ENCODE measurements at places on chromosomes 12 and 14.
A peak's percentile ranks its signal among the peaks of the same experiment; 100 is the strongest.

DNA sequence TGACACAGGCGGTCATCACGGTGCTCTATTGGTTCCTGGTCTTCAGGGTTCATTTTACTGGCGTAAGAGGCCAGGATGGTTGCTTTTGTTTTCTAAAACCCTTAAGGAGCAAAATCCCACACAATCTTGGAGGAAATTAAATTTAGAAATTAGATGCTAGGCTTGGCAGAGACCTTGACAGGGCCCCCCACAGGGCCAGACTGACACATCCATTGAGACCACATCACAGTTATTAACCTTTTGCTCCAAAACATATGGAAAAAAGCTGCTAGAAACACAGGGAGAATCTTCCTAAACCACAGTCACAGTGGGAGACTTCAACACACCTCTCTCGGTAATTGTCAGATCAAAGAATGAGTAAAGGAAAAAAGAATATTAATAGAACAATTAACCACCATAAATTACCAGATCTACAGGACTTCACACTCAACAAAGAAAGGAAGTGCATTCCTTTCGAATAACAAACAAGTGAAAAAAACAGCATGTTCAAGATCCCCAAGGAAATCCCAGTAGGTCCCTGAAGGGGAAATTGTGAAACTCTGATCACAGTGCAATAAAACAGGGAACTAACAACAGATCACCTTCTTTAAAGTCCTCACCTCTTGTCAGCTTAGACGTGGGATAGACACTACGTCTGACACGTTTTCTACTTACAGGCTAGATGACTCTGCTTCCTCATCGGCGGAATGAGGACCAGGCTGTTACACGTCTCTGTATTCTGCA, 40.2 kb upstream of the TMEM179 start:
- no peak for DNase-seq

- DNase-seq = no peak
These were observed 382.3 kb downstream of the ALG10 start for GRCh38 chr12:34404377-34405285.

DNA sequence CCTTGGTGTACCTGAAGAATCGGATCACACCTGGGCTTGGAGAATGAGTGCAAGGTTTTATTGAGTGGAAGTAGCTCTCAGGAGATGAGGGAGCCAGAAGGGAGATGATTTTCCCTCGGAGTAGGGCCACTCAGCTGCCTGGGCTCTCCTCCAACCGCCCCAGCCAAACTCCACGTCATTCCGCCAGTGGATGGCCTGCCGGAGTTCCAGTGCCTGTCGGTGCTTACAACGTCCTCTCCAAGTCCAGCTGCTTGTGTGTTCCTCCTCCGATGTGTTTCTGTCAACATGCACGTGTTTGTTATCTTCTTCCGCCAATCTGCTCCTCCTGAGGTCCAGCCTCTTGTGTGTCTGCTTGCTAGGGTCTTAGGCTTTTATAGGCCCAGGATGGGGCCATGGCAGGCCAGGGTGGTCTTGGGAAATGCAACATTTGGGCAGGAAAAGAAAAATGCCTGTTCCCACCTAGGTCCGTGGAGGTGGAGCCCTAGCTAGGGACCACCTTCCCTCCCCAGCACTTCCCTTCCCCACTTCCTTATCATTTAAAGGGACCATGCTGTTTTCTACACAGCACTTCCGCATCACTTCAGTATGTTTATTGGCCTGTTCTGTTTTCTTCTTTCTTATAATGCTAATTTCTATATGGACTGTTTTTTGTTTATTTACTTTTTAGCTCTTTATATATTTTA, 343.2 kb downstream of the PDZRN4 start:
- no peak for DNase-seq

GRCh38 chr12:114903083-114903691, 219.2 kb upstream of the TBX3 start:
- peak; percentile 50 for DNase-seq

DNA sequence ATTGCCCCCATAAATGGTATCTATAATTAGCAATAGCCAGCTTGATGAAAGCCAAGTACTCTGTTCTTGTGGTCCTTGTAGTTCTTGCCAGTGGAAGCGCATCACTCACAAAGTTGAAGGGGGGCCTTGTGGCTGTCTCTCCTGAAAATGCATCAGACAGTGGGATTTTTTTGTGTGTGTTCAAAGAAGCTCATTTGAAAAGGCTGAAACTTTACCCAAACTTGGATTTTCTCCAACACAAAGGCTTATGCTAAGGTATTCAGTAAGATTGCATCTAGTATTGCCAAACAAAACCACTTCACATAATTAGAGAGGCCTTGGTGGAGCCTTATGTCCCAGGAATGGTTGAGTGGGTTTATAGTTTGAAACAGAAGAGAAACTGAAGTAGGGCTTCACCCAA, 216.7 kb upstream of the TMTC1 start:
- DNase-seq = no peak

GRCh38 chr12:124605883-124606774, 38.7 kb upstream of the NCOR2 start:
- DNase-seq = no peak

- DNase-seq = peak; percentile 13
These were observed 143.3 kb upstream of the AVPR1A start for GRCh38 chr12:63294327-63294632.

GRCh38 chr12:100859063-100859627, 64.6 kb downstream of the ANO4 start:
- no peak for DNase-seq

DNA sequence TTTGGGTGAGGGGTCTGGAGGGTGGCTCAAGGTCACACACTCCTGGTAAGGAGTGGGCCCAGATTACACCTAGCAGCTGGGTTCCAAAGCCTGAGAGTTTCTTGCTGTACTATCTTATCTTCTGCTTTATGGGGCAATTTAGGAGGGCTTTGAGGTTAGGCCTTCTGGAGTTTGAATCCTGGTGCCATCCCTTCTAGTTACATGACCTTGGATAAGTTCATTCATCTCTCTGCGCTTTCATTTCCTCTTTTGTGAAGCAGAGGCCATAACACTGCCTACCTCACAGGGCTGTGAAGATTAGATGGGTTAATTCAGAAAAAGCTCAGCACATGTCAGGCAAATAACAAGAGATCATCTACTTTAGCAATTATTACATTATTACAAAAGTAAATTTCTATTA, 7.4 kb upstream of the KRT77 start:
- DNase-seq = no peak

GRCh38 chr12:128813883-128814282, 9.9 kb downstream of the SLC15A4 start:
- DNase-seq = no peak

DNA sequence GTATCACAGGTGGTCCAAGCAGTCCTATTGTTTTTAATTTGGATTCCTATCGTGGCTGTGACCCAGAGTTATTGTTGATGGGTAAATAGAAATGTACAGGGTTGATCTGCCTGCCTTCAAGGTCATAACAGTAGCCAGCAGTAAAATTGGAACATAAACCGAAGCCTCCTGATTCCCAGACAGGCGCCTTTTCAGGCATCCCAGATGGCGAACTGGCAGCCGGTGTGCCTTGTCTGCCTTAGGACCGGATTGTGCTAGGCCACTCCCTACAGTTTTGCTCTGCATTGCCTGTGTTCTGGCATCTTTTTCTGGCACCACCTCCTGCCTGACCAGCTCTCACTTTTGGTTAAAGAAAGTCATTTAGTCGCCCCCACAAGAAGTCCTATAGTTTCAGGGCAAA, 22.2 kb downstream of the TMEM117 start:
- DNase-seq = no peak

- peak; percentile 83 for DNase-seq
These were observed 136.1 kb downstream of the FGD4 start for GRCh38 chr12:32535288-32535999.

DNA sequence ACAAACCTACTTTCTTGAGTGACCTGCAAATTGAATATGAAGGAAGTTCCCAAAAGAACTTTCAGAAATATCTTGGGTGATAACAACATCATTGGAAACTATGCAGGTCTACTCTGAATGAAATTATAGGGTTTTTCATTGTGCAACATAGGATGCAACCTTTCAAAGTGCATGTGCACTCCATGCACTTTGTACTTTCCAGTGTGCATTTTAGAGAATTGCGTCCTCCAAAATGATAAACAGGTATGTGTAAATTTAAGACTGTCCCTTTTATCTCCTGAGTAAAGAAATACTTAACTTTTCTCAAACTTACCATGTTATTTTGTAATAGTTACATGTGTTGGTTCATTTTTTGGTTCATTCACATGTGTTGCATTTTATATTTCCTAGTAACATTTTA, 13.2 kb downstream of the SRSF5 start:
- no peak for DNase-seq

GRCh38 chr14:67941456-67942018, 122.0 kb downstream of the RAD51B start:
- DNase-seq = peak; percentile 87

DNA sequence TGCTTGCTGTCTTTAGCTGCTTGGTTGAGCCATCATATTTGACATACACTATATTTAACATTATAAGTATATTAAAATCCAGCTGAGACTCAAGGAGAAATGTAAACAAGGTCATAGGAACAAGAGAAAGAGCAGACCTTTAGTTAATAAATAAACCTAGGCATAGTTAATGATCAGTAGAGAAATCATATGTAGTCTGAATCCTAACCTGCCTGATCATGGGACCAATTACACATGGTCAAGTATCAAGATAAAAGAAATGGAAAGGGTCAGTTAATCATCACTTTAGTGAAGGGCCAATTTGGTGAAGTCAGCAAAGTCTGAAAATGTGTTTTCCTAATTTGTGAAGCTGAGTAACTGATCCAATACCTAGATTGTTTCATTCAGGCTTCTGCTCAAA, 7.5 kb downstream of the RNF212B start:
- DNase-seq = no peak

DNA sequence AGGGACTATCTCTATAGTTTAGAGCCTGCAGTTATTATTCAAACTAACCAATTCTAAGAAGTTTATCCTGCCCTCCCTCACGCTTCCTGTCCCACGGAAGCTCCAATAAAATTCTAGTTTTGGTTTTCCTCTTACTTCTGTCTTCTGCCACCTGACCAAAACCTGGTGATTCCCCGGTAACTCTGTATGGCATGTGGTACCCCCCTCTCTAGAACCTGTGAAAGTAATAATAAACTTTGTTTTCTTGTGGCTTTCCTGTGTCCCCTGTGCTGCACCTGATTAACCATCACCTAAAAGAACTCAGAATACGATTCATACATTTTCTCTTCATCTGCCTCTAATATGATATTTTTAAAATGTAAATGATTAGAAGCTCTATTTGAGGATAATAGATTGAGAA, 379.8 kb downstream of the APAF1 start:
- no peak for DNase-seq

DNA sequence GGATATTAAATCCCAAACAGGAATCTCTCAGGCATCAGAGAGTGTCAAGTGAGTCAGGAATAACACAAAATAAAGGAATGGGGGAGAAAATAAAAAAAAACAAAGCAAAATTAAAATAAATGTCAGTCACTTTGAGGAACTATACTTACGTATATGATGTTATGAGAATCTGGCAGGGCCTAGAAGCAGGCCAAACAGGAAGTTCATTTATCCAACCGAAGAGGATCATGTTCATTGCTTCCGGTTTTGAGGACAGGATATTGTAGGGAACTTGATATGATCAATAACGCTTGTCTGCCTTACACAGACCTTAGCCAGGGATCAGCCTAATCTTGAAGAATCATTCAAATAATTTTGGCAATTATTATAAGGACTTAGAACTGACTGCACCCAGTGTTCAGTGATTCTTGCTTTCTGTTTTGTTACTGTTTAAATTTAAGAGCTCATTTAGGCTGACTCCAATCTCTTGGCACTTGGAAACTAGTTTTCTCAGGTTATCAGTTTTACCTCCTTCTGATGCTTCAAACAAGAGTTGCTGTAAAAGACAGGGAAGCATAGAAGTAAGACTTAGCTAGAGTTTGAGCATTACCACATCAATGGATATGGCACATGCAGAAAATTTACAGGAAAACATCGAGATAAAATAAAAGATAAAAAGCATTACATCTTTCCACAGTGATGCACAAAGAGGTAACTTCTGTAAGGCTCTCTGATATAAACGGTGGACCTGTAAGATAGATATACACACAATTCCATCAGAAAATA, 53.4 kb downstream of the ZFC3H1 start:
- no peak for DNase-seq

- no peak for DNase-seq
These were observed 57.1 kb downstream of the STON2 start for GRCh38 chr14:81342850-81343580.

- DNase-seq = no peak
These were observed 914.7 kb downstream of the NRXN3 start for GRCh38 chr14:79084861-79085260.

DNA sequence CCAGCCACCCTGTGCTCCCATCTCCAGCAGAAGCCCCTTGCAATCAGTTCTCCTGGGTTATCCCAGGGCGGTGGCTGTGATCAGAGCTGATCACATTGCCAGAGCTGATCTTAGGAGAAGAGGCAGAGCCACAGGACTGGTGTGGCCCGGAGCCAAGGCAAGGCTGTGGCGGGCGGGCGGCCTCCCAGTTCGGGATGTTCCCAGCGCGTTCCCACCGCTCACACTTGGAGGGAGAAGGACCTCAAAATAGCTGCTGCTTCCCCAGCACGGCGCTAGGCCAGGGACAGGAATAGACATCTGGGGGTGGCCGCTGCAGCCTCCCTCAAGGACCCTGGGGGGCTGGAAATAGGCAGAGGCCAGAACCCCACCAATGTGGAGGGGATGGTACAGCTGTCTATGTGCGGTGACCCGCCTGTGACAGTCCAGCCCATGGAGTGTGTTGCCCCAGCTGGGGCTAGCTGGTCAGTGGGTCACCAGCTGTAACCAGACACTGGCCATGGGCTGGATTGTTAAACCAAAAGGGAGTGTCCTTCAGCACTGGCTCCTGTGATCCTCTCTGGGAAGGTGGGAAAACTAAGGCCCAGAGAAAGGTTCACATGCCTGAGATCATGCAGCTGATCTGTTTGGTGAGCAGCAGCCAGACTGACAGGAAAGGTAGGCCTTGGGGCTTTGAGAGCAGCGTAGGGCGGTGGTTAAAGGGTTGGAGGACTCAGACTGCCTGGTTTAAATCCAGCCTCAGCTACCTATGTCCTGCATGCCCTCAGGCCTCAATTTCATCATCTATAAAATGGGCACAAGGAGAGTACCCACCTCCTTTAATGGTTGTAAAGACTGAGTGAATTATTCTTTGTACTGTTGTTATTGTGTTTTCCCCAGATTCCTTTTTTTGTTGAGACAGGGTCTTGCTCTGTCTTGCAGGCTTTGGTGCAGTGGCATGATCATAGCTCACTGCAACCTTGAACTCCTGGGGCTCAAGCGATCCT, 8.0 kb upstream of the POP5 start:
- no peak for DNase-seq

DNA sequence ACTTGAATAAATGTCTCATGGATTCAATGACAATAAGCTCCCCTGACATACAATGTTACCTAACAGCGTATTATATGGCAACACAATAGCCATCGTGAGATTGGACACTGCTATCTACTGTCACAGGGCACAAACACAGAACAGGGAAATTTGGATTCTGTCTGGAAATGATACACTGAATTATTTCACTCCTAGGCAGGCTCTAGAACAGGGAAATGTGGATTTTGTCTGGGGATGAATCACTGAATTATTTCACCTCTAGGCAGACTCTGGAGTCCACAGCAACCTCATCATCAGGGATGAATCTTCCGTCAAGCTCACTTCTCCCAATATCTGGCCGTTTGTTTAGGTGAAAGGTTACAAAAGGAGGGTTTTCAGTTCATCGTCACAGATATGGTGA, 288.8 kb downstream of the TMEM132D start:
- DNase-seq = no peak

Data from umbilical cord (tissue), 2 donors.